ENCODE measurements at places on chromosomes 1 and 21. TPM values are rescaled to one million over a fixed set of nuclear protein-coding genes. Genes with fewer than 3 reads are reported as not detected.

PRR9 gene
- not detected for total RNA-seq

HES4 gene
- 3.0 TPM for total RNA-seq

PTPRU gene
- 15.9 TPM for total RNA-seq

SGIP1 gene
- total RNA-seq, result not detected

OR2T8 gene
- not detected for total RNA-seq

C1orf35 gene
- 10.4 TPM for total RNA-seq

LCE6A gene
- total RNA-seq, result not detected

SLC6A9 gene
- total RNA-seq, result 9.1 TPM

HPCAL4 gene
- total RNA-seq, result not detected

FCRL5 gene
- total RNA-seq, result not detected

OLFM3 gene
- not detected for total RNA-seq

DRAXIN gene
- not detected for total RNA-seq

MCOLN2 gene
- total RNA-seq, result 2.0 TPM

TSPEAR gene
- not detected for total RNA-seq

LYPD8 gene
- not detected for total RNA-seq

MSH4 gene
- total RNA-seq, result not detected

OR2L2 gene
- not detected for total RNA-seq

UTP11 gene
- 41.8 TPM for total RNA-seq

C8B gene
- total RNA-seq, result not detected

CDCA8 gene
- total RNA-seq, result 34.4 TPM

KCNJ10 gene
- not detected for total RNA-seq

SPATA46 gene
- total RNA-seq, result not detected

PRKAA2 gene
- 0.53 TPM for total RNA-seq

KIF26B gene
- total RNA-seq, result 0.95 TPM

BRDT gene
- total RNA-seq, result not detected

MT1HL1 gene
- not detected for total RNA-seq

IL20 gene
- 13.7 TPM for total RNA-seq

SPATC1L gene
- total RNA-seq, result 8.0 TPM

LCE4A gene
- total RNA-seq, result not detected

S100A9 gene
- 1,435 TPM for total RNA-seq

CCDC27 gene
- total RNA-seq, result not detected

CERS2 gene
- 111 TPM for total RNA-seq
